PC-3 (cell line): ENCODE measurements at places on chromosomes 1 and 21. TPM values are rescaled to one million over a fixed set of nuclear protein-coding genes. Genes with fewer than 3 reads are reported as not detected.

KCNJ6 gene
- total RNA-seq, result not detected in 2 replicates

HMCN1 gene
- 0.66 and 3.3 TPM in 2 replicates for total RNA-seq

RNU1-4 gene
- under 0.01 TPM in 2 replicates for total RNA-seq

CLDN14 gene
- 8.9 and 10.9 TPM in 2 replicates for total RNA-seq
